ENCODE measurements at places on chromosomes 12 and 14.

- no peak for DNase-seq
These were observed 7.5 kb downstream of the AMHR2 start for GRCh38 chr12:53431187-53431586.

- no peak for DNase-seq
These were observed 15.6 kb downstream of the ITPK1 start for GRCh38 chr14:93100100-93100499.

DNA sequence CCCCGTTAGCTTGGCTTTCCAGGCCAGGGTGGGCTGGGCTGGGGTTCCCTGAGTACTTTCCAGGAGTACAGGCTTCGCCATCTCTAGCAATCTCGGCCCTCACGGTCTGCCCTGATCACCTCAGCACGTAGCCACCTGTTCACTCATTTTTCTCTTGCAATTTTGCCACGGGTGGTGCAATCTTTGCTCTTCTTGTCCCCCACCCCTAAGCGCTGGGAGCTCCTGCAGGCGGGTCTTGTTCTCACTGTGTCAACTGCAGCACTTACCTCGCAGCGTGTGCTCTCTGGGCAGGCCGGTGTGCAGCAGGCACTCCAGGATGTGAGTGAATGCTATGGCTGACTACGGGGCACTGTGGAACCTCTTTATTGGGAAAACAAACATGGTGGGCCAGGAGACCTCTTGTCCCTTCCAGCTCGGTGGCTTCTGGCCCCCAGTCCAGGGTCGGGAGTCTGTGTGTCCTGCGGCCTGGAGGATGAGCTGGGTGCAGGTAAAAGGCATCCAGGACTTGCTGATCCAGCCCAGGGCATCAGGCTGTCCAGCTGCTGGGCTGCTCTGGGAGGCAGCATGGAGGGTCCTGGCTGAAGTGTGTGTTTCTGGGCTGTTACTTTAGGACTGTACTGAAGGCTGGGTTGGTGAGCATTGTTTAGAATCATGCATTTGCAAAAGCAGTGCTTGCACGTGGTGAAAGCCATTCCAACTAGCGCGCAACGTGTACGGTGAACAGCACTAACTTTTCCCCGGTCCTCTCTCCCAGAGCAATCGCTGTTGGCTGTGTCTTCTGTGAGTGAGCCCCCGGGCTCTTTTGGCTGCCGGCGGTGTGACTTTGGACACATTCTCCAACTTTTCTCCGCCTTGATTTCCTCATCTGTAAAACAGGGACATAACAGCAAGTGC lies 1.5 kb upstream of the ULK1 start:
- no peak for DNase-seq

DNA sequence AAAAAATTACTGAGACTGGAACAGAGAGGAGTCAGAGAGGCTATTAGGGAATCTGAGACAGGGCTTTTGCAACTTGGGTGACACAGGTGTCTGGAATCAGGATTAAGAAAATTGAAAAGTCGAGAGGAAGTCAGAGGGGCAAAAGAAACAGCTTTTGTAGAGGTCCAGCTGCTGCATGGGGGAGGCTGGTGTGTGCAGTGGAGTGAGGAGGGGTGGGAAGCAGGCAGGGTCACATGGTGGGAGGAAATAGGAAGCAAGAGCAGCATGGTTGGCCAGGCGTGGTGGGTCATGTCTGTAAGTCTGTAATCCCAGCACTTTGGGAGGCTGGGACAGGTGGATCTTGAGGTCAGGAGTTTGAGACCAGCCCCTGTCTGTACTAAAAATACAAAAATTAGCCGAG lies 69.7 kb upstream of the VRK1 start:
- no peak for DNase-seq

GRCh38 chr14:90213099-90213748 lies 43.1 kb upstream of the PSMC1 start:
- no peak for DNase-seq

GRCh38 chr12:106205208-106206069 lies 42.4 kb downstream of the CKAP4 start:
- no peak for DNase-seq

DNA sequence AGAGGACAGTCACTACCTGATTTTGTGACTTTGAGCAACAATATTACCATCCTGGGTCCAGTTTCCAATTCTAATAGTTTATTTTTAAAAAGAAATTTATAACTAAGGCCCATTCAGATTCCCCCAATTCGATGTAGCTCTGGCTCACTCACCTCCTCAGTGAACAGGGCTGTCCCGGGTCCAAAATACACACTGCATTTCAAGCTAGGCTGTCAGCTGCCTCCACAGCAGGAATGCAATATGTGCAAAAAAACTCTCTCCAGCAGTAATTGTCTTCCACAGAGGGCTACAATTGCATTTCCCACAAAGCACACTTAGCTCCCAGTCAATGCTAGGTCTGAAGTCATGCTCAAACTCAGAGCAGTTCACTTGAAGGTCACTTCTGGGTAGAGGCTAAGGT lies 39.3 kb upstream of the ZNF641 start:
- no peak for DNase-seq

- no peak for DNase-seq
These were observed 279.3 kb downstream of the RAD51B start for GRCh38 chr14:68098834-68099233.

DNA sequence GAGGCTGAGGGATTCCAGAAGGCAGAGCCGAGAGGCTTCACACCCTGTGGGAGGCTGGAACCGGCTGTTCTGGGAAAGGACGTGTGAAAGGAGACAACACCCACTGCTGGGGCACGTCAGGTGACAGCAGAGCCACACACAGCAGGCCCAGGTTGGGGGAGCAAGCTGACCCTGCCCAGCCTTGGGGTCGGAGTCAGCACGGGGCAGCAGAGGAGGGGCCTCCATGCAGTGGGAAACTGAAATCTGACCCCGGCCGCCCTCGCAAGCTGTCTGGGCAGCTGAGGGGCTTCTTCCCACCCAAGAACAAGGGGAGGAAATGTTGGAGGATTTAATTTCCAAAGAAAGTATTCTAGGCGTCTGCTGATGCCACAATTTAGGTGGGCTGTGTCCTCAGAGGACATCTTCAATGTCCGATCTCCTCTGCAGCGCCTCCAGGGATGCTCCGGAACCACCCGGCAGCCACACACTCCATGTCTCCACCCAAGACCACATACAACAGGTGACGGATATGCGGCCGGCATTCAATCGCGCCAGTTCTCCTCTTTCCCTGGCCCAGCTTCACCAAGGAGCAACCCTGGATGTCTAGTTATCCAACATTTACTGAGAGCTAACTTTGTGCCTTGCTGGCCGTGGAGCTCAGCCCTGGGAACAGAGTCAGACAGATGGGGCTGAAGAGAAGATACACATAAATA lies 30.7 kb downstream of the SNRNP35 start:
- no peak for DNase-seq

- no peak for DNase-seq
These were observed 12.9 kb downstream of the ANKRD13A start for GRCh38 chr12:110012137-110012536.

Measured in KG1 (cell line).